Stimulated activated CD8-positive, alpha-beta memory T cell treated with anti-CD3 and anti-CD28 coated beads, Interleukin-4, amount 100 ng/mL, for 24 hours (primary cell): ENCODE measurements at places on chromosomes 11 and 22.

DNA sequence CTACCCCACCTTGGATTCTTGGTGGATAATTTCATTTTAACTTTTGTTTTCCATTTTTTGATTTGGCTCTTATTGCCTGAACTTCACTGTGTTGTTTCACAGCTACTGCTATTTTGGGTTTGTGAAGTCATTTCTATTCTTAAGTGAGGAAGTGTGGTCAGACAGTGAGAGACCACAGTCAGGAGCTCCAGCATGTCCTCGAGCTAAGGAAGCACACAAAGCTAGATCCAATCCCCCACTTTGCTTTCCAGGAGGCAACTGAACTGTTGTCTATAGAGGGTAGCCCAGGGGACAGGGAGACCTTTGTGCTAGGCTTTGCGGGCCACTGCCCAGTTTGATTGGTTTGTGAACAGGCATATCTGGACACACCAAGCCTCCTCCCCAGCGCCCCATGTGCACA is 251.8 kb upstream of the KIRREL3 start:
- DNase-seq, result no peak

DNA sequence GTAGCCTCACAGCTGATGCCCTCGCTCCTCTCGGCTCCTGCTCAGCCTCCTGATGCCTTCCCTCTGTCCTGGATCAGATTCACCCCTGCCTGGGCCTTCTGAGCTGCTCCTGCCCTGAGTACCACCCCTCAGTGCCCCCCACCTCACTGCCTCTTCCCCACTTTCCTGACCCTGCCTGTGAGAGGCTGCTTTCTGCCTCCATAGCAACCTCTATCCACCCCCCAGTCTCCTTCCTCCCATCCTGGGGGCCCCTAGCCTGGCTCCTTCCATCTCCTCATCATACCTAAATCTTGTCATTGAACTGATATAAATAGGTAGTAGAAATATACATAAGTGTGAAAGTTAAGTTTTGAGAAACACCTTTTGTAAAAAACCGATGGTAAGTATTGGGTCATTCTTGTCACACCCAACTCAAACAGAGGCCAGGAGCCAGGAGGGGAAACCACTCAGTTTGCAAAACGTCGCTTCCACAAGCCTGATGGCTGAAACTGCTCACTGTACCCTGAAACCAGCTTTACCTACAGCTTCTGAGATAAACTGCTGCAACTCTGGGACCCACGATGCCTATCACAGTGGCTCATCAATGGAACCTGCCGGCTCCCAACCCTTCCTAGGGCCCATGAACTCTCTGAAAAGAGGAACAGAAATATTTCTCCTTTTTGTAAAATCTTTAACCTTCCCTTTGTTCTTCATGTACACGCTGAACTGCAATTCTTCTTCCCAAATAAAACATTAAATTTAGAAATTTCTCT is 4.8 kb upstream of the APOBEC3H start:
- DNase-seq, result no peak

DNA sequence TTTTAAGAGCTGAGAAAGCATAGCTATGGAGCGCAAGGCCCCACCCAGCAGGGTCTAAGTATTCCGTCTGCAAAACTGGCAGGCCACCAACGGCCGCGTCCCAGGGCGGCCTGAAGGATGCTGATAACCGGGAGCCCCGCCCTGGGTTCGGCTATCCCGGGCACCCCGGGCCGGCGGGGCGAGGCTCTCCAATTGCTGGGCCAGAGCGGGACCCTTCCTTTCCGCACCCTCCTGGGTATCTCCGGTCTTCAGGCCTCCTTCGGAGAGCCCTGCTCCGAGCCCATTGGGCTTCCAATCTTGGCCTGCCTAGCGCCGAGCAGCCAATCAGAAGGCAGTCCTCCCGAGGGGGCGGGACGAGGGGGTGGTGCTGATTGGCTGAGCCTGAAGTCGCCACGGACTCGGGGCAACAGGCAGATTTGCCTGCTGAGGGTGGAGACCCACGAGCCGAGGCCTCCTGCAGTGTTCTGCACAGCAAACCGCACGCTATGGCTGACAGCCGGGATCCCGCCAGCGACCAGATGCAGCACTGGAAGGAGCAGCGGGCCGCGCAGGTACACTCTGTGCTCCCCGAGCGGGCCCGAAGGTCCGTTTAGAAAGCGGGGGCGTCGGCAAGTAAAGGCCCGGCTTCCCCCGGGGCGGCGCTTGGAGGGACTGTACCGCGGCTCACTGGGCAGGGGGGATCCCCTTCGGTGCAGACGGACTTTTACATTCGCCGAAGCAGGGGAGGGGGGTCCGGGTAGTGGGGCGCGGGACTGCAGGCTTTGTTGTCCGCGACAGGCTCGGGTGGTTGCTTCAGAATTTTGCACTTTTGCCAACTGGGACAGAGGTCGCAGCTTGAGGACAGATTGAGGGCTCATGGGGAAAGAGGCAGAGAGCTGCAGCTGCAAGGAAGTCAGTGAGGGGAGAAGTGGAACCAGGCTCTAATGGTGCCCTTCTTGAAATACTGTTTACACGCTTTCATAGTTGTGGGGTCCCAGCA is at the start of gene CAT:
TSS of gene CAT (plus strand) at position 406 of the 979 bp plus-strand sequence. CDS start at position 486, 80 bp downstream.
- DNase-seq, result peak; percentile 97

DNA sequence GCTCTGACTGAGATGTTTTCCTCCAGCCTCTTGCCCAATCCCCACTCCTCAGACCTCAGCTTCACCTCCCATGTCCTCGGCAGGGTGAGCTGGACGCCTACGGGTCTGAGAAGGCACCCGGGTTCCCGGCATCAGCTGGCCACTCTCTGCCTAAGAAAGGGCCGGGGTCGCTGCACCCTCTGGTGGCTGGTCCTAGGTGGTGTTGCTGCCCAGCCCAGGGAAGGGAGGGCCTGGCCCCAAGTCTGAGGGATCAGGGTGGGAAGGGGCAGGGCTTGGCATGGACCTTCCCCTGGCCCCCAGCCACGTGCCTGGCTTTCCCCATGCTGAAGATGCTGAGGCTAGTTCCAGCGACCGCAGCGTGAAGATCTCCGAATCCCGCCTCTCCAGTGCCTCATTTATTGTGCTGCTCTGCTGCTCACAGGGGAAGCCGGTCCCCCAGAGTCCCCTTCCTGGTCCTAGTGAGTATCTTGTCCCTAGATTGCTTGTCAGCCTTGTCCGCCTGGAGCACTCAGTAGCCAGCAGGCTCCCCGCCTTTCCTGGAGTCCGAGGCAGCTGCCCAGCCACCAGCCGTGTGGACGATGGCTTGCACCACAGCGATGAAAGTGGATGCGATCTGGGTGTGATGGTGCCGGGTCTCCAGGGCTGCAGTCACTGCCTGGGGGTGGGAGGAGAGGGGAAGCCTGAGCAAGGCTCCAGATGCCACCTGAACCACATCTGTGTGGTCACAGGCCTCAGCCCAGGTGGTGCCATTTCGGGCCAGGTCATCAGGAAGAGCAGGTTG is 2.9 kb upstream of the GGT5 start:
- DNase-seq, result peak; percentile 26

GRCh38 chr11:834371-835316 is 1.9 kb downstream of the CD151 start:
- DNase-seq, result no peak

DNA sequence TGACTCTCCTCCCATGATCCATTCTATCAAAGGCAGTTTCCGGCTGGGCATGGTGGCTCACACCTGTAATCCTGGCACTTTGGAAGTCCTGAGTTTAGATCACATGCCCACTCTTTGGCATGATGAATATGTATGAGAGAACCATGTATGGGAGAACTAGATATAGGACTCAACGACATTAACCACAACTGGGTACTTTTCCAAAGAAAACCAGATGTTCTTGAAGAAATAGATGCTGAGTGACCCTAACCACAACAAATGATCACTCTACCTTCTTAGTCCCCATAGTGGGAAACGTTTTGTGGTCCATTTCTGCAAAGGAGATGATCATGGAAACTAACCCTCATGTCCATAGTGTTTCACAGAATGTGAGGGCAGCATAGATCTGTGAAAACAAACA is 13.6 kb downstream of the FJX1 start:
- no peak for DNase-seq

DNA sequence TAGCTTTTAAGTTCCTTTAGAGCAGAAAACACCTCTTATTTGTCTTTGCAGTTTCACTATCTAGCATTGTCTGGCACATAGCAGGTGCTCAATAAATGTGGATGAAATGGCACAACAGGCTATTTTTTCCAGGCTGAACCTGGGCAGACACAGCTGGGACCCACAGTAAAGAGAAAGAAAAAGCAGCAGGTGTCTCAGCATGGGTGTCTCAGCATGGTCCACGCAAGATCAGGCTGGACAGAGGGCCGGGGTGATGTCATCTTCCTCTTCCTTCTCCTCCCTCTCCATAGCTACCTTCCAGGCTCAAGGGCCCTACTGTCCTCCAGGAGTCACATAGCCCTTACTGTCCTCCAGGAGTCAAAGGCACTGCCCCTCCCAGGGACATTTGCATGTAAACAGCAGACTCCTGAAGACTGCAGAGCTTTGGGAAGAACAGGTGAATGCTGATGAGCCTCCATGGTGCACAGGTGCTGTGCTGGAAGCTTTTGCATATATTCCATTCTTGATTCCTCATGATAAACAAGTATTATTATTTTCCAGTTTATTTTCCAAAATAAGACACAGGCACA is 65.2 kb downstream of the DSCAML1 start:
- no peak for DNase-seq

GRCh38 chr11:101082813-101083212 is 46.8 kb downstream of the PGR start:
- no peak for DNase-seq

GRCh38 chr11:34358258-34358727 is 483 bp upstream of the ABTB2 start:
- no peak for DNase-seq

DNA sequence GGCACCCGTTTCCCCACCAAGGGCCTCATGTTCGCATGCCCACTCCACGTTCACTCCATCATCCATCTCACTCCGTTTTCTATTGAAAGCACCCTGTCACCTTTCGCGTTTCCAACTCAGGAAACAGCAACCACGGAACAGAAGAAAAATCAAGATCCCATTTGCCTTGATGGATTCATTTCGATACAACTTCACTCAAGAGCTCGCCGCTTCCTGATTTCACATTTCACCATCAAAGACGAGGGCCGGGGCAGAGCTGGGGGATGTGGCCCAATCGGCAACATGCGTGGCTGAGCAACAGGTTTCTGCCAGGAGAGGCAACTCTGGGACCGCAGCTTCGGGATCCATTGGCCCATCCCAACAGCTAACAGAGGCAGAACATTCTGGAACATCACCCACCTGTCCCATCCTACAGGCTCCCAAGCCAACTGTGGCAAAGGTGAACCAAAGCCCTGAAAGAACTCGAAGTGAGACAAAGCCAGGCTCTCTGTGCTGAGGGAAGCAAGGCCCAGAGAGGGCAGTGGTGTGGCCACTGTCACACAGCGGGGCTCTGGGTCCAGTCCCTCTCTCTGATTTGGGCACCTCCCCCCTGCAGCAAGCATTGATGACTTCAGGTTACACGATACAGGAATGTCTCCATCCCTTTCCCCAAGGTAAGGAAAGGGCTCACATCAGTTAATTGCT is 36.2 kb upstream of the CD5 start:
- DNase-seq, result no peak

DNA sequence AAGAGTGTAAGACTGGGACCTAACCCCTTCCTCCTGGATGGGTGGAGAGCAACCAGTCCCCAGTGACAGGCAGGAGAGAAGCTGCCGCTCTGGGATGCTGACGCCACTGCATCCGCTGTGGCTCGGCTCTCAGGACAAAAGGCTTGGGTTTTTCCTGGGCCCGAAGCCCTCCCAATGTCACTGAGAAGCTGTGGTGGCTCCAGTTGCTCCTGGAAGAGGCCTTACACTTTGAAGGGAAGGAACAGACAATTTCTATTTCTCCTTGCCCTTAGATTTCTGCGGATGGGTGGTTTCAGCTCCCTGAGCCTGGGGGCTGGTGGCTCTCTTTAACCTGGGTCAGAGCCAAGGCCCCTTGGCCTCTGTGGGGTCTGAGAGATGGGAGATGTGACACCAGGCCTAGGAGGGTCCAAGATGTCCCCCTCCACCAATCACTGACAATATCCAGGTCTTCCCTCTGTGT is 21.4 kb downstream of the TPBGL start:
- DNase-seq, result no peak

DNA sequence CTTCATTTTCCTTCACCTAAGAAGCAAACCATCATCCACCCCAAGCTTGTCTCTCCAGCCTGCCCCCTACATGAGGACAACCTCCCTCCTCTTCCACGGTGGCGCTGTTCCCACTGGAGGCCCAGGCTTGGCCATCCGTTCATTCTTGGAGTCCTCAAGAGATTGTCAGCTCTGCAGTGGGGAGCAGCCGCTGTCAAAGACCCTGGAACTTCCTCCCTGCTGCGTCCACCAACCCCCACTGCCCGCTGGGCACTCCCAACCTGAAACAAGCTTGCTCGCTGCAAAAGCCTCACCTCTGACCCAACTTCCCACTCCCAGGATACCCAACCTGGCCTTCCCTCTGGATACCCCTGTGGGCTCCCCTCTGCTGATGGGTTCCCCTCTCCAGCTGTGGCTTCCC is 10.4 kb upstream of the CD81 start:
- no peak for DNase-seq

DNA sequence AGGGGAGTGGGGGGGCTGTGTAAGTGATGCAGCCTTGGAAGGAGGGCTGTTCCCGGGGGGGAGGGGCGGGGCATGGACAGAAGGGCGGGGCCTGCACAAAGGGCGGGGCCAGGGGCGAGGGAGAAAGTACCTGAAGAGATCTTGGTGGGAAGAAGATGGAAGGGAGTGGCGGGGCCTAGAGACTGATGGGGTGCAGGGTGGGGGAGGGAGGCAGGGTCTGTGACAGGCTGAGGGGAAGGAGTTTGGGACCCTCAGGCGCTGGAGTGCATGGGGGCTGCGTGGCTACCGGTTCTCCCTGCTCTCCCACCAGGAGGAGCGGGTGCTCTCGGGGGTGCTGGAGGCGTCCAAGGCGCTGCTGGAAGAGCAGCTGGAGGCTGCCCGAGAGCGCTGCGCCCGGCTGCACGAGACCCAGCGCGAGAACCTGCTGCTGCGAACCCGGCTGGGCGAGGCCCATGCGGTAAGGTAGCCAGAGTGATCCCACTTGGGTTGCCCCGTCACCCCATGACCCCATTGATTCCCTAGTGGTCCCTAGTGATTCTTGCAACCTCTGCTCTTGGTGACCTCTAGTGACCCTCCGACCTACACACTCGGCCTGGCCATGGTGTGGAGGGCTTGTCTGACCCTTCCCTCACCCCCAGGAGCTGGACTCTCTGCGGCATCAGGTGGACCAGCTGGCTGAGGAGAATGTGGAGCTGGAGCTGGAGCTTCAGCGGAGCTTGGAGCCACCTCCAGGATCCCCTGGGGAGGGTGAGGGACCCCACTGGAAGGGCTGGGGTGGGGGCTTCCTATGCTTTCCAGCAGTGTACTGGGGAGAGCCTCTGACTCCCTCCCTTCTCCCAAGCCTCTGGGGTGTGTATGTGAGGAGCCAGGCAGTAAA is 3.1 kb downstream of the CCDC88B start:
- no peak for DNase-seq
